ENCODE measurements at places on chromosomes 5 and 9.

- H3K4me3 ChIP-seq: no peak overlapping the region
- H3K27ac ChIP-seq: no peak overlapping the region
- H3K27me3 ChIP-seq: no peaks in the 10 kb centered on the region
- H3K4me1 ChIP-seq: no peaks in the 10 kb centered on the region
- H3K36me3 ChIP-seq: no peaks in the 10 kb centered on the region
- DNase-seq: no peak
These were observed 47.8 kb upstream of the TRIM32 start for GRCh38 chr9:116639251-116639741.

GRCh38 chr9:108168236-108168850 is 678.8 kb upstream of the KLF4 start:
- H3K4me1 ChIP-seq: no peaks in the 10 kb centered on the region
- H3K27me3 ChIP-seq: no peaks in the 10 kb centered on the region
- H3K27ac ChIP-seq: no peak overlapping the region
- H3K4me3 ChIP-seq: no peak overlapping the region
- no peaks in the 10 kb centered on the region for H3K36me3 ChIP-seq
- DNase-seq: no peak

DNA sequence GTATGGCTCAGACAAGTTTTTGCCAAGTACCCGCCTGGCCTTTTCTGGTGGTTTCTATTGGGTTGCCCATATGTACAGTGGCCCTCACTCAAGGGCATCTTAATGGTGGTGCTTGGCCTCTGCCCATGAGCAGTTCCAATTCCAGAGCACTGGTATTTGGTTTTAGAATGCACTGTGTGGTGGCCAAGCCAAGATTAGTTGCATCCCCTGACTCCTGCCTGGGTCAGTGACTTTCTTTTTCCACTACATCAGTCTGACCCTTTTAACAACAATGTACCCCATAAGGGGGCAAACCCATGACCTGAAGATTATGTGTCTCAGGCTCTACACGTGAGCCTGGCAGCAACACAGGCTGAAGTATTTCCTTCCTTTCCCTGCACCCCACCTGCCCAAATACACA is 34.2 kb downstream of the NPR3 start:
- H3K4me1 ChIP-seq: no peaks in the 10 kb centered on the region
- no peaks in the 10 kb centered on the region for H3K27me3 ChIP-seq
- H3K36me3 ChIP-seq: no peaks in the 10 kb centered on the region
- H3K4me3 ChIP-seq: no peak overlapping the region
- no peak overlapping the region for H3K27ac ChIP-seq

- no peak overlapping the region for H3K4me3 ChIP-seq
- peaks cover 9% of the 10 kb centered on the region for H3K4me1 ChIP-seq
- no peaks in the 10 kb centered on the region for H3K36me3 ChIP-seq
- no peaks in the 10 kb centered on the region for H3K27me3 ChIP-seq
These were observed 124.0 kb downstream of the RGS3 start for GRCh38 chr9:113587471-113588031.

DNA sequence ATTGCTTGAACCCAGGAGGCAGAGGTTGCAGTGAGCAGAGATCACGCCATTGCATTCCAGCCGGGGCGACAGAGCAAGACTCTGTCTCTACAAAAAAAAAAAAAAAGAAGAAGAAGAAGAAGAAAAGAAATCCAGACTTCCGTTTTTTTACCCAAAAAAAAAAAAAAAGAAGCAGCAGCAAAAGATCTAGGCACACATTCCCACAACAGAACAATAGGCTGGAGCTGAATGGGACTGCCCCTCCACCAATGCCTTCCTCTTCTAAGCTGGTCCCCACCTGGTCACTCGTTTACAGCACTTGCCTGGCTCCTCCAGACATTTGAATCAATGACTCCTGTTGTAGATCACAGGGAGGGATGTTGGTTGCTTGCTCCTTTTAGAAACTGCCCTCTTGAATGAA is 1.6 kb upstream of the LMAN2 start:
- H3K27ac ChIP-seq: no peak overlapping the region
- H3K27me3 ChIP-seq: no peaks in the 10 kb centered on the region
- no peak overlapping the region for H3K4me3 ChIP-seq
- peaks cover 9% of the 10 kb centered on the region for H3K4me1 ChIP-seq

DNA sequence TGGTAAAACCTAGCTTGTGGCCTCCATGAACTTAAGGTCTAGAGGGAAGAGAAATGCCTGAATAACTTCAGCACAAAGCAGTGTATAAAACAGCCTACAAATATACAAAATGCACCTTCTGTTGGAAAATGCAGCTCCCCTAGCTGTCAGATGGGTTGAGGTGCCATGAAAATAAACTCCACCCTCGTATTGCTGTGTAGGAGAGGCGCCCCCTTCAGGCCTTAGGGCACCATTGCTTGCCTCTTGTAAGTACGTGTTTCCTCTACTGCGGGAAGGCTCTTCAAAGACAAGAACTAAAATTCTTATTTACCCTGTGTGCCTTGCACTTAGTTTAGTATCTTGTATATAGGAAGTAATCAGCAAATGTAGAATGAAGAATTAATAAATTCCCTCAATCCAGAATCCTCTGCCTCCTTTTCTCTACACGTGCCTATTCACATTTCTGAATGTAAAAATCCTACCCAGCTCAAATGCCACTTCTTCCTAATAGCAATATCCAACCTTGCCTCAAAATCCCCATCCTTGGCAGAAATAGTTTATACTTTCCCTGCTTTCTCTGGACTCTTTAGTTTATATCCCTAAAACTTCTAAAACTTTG is 393.7 kb upstream of the PDE4D start:
- no peak for DNase-seq
- no peaks in the 10 kb centered on the region for H3K27me3 ChIP-seq
- no peak overlapping the region for H3K27ac ChIP-seq
- H3K4me3 ChIP-seq: no peak overlapping the region

GRCh38 chr9:1726993-1727759 is 288.0 kb upstream of the SMARCA2 start:
- no peaks in the 10 kb centered on the region for H3K27me3 ChIP-seq
- H3K27ac ChIP-seq: no peak overlapping the region
- no peaks in the 10 kb centered on the region for H3K4me1 ChIP-seq
- no peak overlapping the region for H3K4me3 ChIP-seq

GRCh38 chr9:20387062-20387461 is 235.2 kb downstream of the MLLT3 start:
- no peak overlapping the region for H3K4me3 ChIP-seq
- H3K27me3 ChIP-seq: no peaks in the 10 kb centered on the region
- no peak for DNase-seq
- no peak overlapping the region for H3K27ac ChIP-seq
- no peaks in the 10 kb centered on the region for H3K36me3 ChIP-seq
- H3K4me1 ChIP-seq: no peaks in the 10 kb centered on the region

DNA sequence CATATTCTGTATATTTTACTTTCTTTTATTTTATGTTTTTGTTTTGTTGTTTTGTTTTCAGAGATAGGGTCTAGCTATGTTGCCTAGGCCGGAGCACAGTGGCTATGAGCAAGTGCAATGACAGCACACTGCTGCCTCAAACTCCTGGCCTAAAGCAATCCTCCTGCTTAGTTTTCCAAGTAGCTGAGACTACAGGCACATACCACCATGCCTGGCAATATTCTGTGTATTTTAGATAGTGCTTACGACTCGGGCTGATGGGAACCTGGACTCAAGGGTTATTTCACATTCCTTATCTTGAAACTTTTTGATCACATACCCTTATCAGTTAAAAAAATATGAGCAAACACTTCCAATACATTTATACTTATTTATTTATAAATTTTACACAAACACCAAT is 119.0 kb upstream of the STARD4 start:
- no peak for DNase-seq
- no peaks in the 10 kb centered on the region for H3K27me3 ChIP-seq
- no peak overlapping the region for H3K27ac ChIP-seq
- no peak overlapping the region for H3K4me3 ChIP-seq
- no peaks in the 10 kb centered on the region for H3K36me3 ChIP-seq

- no peaks in the 10 kb centered on the region for H3K4me1 ChIP-seq
- no peak overlapping the region for H3K4me3 ChIP-seq
- no peak for DNase-seq
- H3K27me3 ChIP-seq: no peaks in the 10 kb centered on the region
These were observed 269.2 kb upstream of the TLE4 start for GRCh38 chr9:79302569-79302968.

DNA sequence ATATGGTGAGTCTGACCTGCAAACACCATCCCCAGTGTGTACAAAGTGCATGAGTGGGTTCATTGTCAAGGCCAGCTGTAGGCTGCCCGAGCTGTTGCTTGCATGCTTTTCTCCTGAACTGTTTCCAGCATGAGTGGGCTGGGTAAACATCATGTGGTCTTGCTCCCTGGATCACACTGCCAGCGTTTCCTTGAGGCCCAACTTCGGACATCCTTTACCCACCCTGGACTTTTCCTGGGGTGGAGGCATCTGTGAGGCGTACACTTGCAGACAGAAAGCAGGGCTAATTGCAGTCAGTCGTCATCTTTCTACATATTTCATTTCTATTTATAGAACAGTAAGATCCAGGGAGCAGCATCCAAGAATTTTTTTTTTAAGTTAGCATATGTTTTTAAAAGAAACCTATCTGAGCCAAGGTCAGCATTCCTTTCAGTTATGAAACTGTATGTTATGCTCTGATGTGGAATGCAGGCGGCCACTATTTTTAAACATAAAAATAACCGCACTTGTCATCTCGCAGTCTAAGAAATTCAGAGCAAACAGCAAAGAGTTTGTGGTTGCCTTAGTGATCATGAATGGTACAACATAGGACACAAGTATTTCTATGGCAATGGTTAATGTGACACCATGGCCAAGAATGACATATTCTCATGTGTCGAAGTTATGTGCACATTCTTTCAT is 106.5 kb upstream of the DMRT1 start:
- H3K27me3 ChIP-seq: no peaks in the 10 kb centered on the region
- DNase-seq: peak; percentile 56
- H3K4me3 ChIP-seq: no peak overlapping the region
- no peaks in the 10 kb centered on the region for H3K36me3 ChIP-seq
- H3K27ac ChIP-seq: peak overlapping the region; percentile 76
- H3K4me1 ChIP-seq: peaks cover 14% of the 10 kb centered on the region

DNA sequence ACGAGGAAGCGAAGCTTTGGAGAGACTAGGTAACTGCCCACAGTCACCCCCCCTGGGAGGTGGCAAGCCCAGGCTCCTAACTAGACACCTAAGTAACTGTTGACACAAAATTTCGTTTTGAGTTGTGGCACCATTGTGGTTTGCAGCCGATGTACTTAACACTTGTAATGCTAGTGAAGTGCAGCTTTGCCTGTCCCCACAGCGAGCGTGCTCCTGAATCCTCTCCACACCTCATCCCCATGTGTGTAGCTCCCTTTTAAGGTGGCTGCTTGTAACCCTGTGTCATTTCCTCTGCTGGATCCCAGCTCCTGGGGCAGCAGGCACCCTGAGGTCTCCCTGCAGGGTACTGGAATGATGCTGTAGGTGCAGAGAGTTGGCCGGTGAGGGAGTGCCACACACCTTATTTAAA is 114.9 kb downstream of the TRIO start:
- H3K4me3 ChIP-seq: no peak overlapping the region
- no peak for DNase-seq
- no peaks in the 10 kb centered on the region for H3K36me3 ChIP-seq
- H3K27me3 ChIP-seq: no peaks in the 10 kb centered on the region
- H3K27ac ChIP-seq: peak overlapping the region; percentile 8

DNA sequence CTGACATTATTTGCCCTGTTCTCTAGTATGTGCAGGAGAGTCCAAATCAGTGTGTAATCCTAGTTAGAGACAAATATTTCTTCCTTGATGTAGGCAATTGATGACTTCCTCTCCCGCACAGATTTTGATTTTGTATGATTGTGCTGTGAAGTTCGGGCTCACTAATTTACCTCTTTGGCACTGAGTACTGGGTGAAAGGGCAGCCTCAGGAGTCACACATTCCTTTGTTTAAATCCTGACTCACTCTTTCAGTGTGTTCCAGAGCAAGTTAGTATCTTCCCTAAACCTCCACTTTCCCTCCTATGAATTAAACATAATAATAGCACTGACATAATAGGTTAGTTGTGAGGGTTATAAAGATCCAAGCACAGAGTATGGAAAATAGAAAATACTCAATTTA is 269.7 kb downstream of the ISL1 start:
- no peaks in the 10 kb centered on the region for H3K27me3 ChIP-seq
- H3K4me1 ChIP-seq: no peaks in the 10 kb centered on the region
- no peaks in the 10 kb centered on the region for H3K36me3 ChIP-seq

- no peak for DNase-seq
- H3K4me1 ChIP-seq: no peaks in the 10 kb centered on the region
- no peak overlapping the region for H3K4me3 ChIP-seq
- no peaks in the 10 kb centered on the region for H3K27me3 ChIP-seq
- H3K36me3 ChIP-seq: no peaks in the 10 kb centered on the region
- H3K27ac ChIP-seq: no peak overlapping the region
These were observed 165.8 kb downstream of the SEMA5A start for GRCh38 chr5:9380109-9380508.

DNA sequence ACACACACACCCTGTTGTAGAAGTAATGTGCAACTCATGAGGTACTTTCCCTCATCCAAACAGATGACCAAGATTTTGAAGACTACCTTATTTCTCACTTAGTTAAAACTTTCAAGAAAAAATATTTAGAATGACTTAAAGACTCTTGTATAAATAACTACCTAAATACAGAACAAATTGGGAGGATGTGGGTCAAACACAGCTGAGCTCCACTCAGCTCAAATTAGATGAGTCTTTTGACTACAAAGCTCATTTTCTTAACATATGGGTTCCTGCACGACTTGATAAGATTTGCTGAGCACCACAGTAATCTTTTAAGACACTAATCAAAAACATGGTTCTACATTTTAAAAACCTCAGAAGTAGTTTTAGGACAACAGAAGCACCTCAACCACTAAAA is 8.9 kb downstream of the MTX3 start:
- no peaks in the 10 kb centered on the region for H3K4me1 ChIP-seq
- peaks cover 4% of the 10 kb centered on the region for H3K36me3 ChIP-seq
- H3K27me3 ChIP-seq: no peaks in the 10 kb centered on the region
- no peak overlapping the region for H3K27ac ChIP-seq
- no peak overlapping the region for H3K4me3 ChIP-seq

DNA sequence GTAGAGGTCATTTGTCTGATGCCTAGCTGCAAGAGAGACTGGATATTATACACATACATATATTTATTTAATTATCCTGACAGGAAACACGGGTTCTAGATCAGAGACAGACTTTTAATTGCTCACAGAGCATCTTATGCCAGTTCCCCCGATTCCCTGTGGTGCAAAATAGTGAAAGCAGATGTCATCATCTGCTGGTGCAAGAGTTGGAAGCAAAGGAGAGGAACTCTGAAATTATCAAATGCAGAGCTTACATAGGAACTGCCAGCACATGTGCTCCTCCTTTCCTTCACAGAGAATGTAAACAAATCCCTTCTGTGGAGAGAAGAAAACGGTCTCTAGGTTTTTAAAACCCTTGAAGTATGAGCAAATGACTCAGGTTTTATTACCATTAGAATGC is 69.3 kb downstream of the DTWD2 start:
- H3K4me1 ChIP-seq: no peaks in the 10 kb centered on the region
- no peak for DNase-seq
- H3K4me3 ChIP-seq: no peak overlapping the region
- no peaks in the 10 kb centered on the region for H3K27me3 ChIP-seq
- H3K27ac ChIP-seq: no peak overlapping the region
